ENCODE measurements at places on chromosomes 11 and 22. TPM values are rescaled to one million over a fixed set of nuclear protein-coding genes. Genes with fewer than 3 reads are reported as not detected.

- no peak for DNase-seq
- H3K4me1 ChIP-seq = peaks cover 29% of the 10 kb centered on the region
- H3K27ac ChIP-seq = no peak overlapping the region
These were observed 2.4 kb downstream of the MAPK1 start for GRCh38 chr22:21865041-21865440.

Gene MAPK8IP2
- total RNA-seq = 1.4 TPM

DNA sequence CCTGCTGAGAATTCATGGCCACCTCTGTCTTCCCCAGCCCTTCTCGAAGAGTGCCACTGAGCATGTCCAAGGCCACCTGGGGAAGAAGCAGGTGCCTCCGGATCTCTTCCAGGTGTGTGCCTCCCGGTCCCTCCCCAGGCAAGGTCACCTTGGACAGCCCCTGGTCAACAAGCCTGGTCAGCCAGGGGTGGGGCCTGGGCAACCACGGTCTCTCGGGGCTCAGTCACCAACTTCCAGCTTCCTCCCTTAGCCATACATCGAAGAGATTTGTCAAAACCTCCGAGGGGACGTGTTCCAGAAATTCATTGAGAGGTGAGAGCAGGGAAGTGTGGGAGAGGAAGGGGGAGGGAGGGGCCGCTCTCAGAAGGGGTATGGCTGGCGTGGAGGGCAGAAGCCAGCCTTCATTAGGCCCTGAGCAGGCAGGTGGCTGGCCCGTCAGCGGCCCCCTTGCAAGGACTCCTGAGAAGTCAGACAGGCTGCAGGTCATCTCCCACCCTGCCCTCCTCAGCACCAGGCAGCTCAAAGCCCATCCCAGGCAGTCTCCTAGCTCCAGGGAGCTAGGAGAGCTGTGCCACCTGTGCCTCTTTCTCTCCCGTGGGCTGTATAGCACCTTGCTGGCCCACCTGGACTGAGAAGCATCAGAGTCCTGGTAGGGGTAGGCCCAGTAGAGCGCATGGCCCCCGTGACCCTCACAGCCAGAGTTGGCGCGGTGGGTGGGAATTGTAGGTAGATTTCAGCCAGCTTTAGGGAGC, 9.3 kb upstream of the ANKRD13D start:
- no peak overlapping the region for H3K4me3 ChIP-seq
- no peak for DNase-seq
- peaks cover 41% of the 10 kb centered on the region for H3K36me3 ChIP-seq

DNA sequence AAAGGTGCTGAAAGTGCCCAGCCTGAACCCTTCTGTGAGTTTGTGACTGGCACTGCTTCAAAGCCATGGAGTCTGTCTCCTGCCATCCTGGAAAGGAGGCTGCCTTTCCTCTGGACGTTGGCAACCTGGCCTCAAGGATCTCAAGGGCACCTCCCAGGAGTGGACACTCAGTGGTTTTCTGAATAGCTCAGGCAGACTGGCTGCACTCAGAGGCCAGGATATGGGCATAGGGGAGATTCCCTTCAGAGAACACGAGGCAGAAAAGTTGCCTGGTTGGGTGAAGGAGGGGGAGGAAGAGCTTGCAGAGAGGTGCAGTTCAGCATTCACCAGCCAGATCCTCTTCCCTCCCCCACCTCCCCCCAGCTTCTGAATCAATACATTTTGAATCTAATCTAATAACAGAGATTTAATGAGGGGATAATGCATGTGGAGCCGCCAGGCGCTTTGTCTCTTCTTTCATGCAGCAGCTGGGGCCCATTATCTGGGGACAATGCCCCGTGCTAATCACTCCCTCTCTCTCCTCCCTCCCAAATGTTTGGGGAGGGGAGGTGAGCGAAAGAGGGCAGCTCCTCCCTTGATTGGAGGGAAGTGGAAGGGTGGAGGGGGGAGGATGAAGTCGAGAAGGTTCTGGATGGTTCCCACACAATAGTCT, 17.7 kb downstream of the HTR3A start:
- no peak overlapping the region for H3K27ac ChIP-seq
- no peak for DNase-seq
- H3K27me3 ChIP-seq = peaks cover 3% of the 10 kb centered on the region
- no peak overlapping the region for H3K4me3 ChIP-seq
- no peaks in the 10 kb centered on the region for H3K4me1 ChIP-seq

Gene CTNND1
- 120 TPM for total RNA-seq

GRCh38 chr11:11871991-11872401, 30.2 kb downstream of the USP47 start:
- no peak for DNase-seq
- H3K27me3 ChIP-seq = no peaks in the 10 kb centered on the region
- H3K4me1 ChIP-seq = peaks cover 10% of the 10 kb centered on the region
- H3K4me3 ChIP-seq = no peak overlapping the region
- H3K36me3 ChIP-seq = no peaks in the 10 kb centered on the region
- no peak overlapping the region for H3K27ac ChIP-seq

Gene LMNTD2
- 5.9 TPM for total RNA-seq

All from pancreas (tissue), 10 donors.